ENCODE measurements at places on chromosomes 16 and 17.

DNA sequence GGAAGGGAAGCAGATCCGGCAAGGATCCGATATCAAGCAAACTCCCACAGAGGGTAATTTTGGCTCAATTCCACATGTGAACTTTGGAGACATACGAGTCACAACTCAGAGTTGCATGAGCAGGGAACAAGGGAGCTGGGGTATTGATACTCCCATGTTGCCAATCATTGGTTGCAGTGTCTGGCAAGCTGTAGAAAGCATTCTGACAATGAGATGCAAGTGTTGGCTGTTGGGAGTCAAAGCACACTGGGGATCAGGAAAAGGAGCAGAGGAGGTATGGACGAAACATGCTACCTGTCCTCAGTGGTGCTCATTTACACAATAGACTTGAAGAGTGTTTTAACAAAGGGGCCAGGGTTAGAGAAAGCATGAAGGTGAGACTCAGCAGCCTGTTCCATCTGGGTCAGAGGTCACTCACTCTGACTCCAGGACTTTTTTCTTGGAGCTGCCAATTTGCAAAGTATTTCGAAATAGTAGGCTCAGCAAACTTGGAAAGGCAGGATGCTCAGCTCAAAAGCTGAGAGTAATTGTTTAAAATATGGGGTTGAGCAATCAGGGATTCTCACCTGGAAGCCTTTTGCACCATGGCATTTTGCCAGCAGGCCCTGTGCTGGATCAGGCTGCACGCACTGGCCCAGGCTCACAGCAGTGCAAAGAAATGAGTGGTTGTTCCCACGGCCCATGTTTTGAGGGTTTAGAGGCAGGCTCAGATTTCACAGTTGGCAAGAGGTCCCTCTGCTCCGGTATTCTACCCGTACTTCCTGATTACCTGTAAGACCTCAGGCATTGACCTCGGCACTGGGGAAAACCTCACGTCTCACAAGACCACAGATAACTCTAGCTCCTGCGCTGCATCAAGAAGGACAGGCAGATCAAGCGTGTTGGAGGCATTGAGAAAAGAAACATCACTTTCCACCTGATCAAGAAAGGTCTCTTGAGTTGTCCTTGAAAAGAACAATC is 17.6 kb upstream of the NKD1 start:
- no peak for DNase-seq

- DNase-seq, result no peak
Measured at GRCh38 chr17:59814685-59815084, 78.1 kb downstream of the TUBD1 start.

DNA sequence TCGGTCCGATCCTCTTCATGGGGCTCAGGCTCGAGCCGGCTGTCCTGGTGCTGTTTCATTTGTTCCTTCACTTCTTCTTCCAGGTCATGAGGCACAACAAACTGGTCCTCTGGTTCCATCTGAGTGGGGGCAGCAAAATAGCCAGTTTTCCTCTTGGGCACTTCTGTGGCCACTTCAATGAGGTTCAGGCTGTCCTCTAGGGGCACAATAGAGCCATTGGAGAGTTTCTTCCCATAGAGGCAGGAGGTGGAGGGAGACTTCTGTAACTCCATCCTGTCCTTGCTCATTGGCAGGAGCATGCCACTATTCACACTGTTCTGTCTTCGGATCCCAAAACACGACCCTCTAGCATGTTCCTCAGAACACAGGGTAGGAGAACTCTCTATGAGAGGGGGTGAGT is 22.9 kb downstream of the MARVELD3 start:
- no peak for DNase-seq

DNA sequence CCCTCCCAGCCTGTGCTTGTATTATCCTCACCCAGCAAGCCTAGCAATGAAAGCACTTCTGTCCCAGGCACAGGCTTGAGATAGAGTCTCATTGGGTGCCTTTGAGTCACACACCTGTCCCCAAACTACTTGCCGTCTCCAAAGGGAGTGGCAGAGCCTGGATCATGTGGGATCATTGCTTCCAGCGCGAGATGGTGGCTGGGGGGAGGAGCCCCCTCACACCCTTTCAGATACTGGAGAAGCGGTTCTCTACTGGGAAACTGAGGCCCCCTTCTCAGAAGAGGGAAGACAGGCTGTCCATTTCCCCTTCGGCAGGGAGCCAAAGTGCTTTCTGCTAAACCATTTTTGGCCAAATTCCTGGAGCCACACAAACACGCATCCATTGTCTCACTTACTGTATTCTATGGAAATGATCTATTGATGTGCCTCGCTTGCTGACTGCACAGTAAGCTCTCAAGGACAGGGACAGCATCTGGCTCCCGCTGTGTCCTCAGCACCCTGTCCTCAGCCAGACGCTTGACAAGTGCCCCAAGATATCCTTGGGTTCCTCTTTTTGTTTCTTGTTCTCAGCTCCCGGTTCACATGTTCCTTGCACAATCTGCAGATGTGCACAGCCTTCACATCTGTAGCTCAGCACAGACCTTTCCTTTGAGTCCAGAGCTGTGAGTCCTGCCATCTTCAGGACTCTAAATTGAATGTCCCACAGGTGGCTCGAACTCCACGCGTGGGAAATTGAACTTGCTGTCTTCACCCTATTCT is 26.0 kb upstream of the DLX3 start:
- DNase-seq, result no peak

DNA sequence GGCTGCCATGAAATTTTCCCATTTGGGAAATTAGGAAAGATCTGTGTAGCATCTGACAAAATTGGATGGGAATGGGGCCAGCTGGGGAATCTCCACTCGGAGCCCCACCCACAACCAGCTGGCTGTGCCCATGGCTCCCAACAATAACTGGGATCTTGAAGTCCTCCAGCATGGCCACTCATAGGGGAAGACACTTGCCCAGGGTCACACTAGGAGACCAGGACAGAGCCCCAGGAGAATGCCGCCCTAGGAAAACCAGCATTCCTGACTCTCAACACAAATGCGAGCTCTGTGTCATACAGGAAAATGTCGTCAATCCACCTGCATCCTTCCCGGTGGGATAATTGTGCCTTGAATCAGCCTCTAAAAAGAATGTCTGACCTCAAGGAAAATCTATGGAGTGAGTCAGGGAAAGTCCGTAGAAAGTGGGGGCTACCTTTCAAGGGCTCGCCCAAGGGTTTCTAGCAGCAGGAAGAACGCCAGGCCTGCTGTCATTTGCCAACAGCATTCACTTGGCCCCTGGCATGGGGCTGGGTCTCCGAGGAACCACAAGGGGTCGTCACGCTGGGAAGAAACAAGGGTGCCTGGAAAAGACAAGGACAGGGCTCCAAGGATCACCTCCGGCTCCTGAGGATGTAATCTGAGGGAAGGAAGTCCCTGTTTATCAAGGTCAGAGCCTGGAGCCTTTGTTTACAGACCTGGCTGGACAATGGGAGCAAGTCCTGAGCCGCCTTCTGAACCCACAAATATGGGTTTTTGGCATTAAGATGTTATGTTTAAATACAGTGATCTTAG is 15.9 kb downstream of the CDH5 start:
- no peak for DNase-seq

- peak; percentile 53 for DNase-seq
Measured at GRCh38 chr16:24516900-24517669, 22.3 kb upstream of the RBBP6 start.

DNA sequence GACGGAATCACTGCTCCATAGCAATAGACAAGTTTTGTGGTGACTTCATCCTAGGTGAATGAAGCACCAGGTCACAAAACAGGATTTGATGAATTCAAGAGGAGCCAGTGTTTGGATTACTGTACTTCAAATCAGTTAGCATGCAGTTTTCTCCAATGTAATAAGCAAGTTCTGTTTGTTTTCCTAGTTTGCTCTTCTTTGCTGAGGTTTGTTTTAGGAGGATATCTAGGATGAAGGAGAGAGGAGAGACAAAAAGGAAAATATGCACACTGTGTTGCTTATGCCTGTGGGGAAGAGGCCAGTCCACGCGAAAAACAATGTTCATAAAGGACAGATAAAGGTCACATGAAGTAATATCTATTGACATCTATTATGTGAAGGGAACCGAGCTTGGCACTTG is 9.0 kb downstream of the KRT37 start:
- no peak for DNase-seq

DNA sequence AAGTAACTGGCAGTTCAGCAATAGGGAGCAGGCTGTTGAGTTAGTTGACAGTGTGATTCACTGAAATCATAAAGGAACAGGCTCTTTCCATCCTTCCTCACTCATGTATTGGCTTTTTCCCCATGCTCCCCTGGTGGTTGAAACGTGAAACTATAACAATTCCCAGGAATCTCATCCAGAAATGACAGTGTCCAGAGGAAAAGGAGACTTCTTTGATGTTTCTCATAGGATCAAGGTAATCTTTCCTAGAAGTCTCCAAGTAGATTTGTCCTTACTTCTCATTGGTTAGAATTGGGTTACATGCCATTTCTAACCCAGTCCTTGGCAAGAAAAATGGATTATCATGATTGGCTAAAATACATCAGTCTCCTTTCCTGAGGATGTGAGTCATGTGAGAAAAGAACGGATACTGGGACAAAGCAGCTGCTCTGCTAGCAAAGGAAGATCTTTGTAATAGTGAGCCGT is 14.4 kb downstream of the TTC19 start:
- no peak for DNase-seq

- DNase-seq, result no peak
Measured at GRCh38 chr16:58853854-58854791, 120.0 kb upstream of the GOT2 start.

All from anterior cingulate cortex (tissue), 58 donors.